Naive thymus-derived CD8-positive, alpha-beta T cell (primary cell): ENCODE measurements at places on chromosomes 6 and 20.

GRCh38 chr6:121352941-121353340 lies 18.7 kb upstream of the TBC1D32 start:
- no peak overlapping the region for H3K27ac ChIP-seq
- no peaks in the 10 kb centered on the region for H3K36me3 ChIP-seq
- H3K27me3 ChIP-seq = peaks cover 16% of the 10 kb centered on the region
- no peak for DNase-seq
- H3K4me1 ChIP-seq = no peaks in the 10 kb centered on the region

GRCh38 chr20:53750827-53751619 lies 157.4 kb upstream of the ZNF217 start:
- peak overlapping the region; percentile 96 for H3K27ac ChIP-seq
- peak overlapping the region; percentile 71 for H3K4me3 ChIP-seq
- H3K27me3 ChIP-seq = no peaks in the 10 kb centered on the region
- no peak for DNase-seq

DNA sequence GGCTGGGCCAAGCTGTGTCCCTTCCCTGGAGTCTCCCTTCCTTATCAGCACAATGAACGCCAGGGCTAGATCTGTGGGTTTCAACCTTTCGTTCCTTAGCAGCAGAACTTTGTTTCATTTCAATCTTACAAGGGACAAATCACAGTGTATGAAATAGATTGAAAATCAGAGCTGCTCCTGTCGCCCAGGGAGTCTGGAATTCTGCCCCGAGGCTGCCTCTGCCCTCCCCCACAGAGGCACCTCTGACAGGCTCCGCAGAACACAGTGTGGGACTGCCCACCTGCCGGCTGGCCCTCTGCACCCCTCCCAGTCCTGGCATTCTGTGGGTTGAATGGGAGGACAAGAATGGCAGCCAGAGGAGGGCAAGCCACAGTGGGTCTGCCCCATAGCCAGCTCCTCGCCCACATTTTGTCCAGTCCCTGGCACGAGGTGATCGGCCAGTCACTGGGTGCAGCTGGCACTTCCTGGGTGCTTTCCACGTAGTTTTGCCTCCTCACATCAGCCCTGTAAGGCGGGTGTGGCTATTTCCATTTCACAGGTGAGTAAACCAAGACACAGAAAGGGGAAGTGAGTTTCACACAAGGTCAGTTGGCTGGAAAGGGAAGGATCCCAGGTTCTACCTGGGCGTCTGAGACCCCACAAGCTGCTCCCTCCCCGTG lies 26.1 kb downstream of the MANBAL start:
- DNase-seq = no peak
- H3K27me3 ChIP-seq = no peaks in the 10 kb centered on the region
- peaks cover 3% of the 10 kb centered on the region for H3K36me3 ChIP-seq
- no peak overlapping the region for H3K4me3 ChIP-seq
- peaks cover 51% of the 10 kb centered on the region for H3K4me1 ChIP-seq
- H3K27ac ChIP-seq = peak overlapping the region; percentile 91

GRCh38 chr20:19692100-19692499 lies 66.0 kb upstream of the RIN2 start:
- no peak overlapping the region for H3K27ac ChIP-seq
- H3K36me3 ChIP-seq = no peaks in the 10 kb centered on the region
- H3K4me3 ChIP-seq = no peak overlapping the region

- H3K36me3 ChIP-seq = no peaks in the 10 kb centered on the region
- no peak overlapping the region for H3K4me3 ChIP-seq
- no peaks in the 10 kb centered on the region for H3K27me3 ChIP-seq
These were observed 204.5 kb downstream of the ERMARD start for GRCh38 chr6:169955731-169956437.

DNA sequence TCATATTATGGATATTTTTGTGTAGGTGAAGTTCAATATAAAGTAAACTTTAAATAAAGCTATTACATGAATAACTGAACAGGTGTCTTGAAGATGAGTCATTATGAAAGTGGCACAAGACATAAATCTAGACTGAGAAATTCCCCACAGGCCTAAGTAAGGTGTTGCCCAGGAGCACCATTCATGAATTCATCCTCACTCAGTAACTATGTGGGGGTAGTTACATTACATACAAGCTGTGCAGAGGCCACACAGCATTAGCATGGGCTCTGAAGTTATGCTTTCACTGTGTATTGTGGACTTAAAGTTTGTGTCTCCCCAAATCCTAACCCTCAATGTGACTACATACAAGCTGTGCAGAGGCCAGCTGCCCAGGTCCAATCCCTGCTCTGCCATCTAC lies 65.9 kb downstream of the BCAS1 start:
- peaks cover 19% of the 10 kb centered on the region for H3K36me3 ChIP-seq
- H3K27me3 ChIP-seq = peaks cover 21% of the 10 kb centered on the region
- no peak for DNase-seq
- H3K27ac ChIP-seq = no peak overlapping the region

GRCh38 chr6:132763269-132763668 lies 5.6 kb upstream of the VNN2 start:
- peak; percentile 78 for DNase-seq
- peak overlapping the region; percentile 97 for H3K27ac ChIP-seq
- no peaks in the 10 kb centered on the region for H3K36me3 ChIP-seq
- no peaks in the 10 kb centered on the region for H3K27me3 ChIP-seq

DNA sequence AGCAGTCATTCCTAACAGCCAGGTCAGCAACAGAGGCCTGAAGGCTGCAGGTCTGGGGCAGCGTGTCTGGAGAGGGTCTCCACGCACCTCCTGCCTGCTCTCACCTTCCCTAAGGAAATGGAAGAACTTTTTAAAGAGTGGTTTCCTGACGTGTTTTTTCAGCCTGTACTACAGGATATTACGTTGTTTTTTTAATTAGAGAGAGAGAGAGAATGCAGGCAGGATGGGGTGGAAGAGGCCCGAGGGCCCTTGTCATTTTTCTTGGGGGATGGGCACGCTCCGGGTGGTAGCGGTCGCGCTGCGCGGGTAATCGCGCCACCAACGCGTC lies 2.1 kb downstream of the DLL1 start:
- H3K36me3 ChIP-seq = no peaks in the 10 kb centered on the region
- peak overlapping the region; percentile 85 for H3K4me3 ChIP-seq

DNA sequence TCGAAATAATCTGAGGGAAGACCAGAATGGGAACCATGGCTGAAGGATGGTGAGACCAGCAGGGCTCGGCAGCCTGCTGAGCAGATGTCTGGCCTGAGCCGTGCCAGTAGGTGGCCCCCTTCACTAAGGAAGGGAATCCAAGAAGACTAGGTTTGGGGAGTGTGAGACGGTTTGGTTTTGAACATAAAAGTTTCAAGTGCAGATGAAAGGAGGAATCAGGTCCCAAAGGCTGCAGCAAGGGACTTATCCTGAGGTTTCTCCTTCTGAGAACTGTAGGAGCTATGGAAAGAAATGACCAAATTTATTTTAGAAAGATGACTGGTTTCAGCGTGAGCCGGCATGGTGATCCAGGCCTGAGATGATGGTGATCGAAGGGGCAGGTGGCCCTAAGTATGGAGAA lies 4.6 kb upstream of the OSER1 start:
- H3K36me3 ChIP-seq = peaks cover 4% of the 10 kb centered on the region
- DNase-seq = peak; percentile 62
- peak overlapping the region; percentile 96 for H3K27ac ChIP-seq
- peaks cover 74% of the 10 kb centered on the region for H3K4me1 ChIP-seq
